ENCODE measurements at places on chromosomes 2 and 18.

- DNase-seq = no peak
Observed at GRCh38 chr2:45273412-45274249, 264.4 kb upstream of the SIX2 start.

GRCh38 chr2:220143336-220143735, 515.9 kb downstream of the SLC4A3 start:
- DNase-seq = no peak

GRCh38 chr18:38930881-38931753, 1365.5 kb upstream of the CELF4 start:
- no peak for DNase-seq

- no peak for DNase-seq
Observed at GRCh38 chr2:240421381-240421780, 14.1 kb upstream of the GPC1 start.

DNA sequence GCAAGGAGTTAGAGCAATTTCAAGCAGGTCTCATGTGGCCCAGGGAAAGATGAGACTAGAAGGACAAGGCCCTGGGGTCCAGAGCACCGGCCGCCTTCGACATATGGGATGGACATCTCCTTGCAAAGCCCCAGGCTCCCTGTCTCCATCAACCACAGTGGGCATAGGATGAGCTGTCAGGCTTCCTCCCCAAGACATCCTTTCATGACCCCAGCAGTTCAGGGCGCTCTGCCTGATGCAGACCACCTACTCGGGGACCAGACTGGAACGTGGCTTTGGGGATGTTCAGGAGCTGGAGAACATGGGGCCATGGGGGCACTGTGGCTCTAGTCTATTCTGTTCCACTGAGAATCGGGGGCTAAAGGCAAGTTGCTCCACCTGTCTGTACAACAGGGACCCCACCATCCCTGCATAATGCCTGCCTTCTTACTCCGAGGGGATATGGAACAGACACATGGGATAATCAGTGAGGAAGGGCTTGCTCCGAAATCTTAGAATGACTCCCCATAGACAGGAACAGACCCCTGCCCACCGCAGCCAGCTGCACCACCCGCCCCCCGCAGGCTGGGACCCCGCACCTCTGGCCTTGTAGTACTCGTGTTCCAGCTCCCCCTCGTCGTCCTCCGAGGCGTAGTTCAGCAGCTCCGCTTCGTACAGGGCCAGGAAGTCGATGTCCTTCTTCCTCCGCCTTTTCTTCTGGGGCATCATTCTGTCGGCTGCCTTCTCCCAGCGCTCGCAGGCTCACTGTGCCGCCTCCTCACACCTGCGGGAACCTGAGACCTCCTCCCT, 500 bp downstream of the LOXHD1 start:
- no peak for DNase-seq

DNA sequence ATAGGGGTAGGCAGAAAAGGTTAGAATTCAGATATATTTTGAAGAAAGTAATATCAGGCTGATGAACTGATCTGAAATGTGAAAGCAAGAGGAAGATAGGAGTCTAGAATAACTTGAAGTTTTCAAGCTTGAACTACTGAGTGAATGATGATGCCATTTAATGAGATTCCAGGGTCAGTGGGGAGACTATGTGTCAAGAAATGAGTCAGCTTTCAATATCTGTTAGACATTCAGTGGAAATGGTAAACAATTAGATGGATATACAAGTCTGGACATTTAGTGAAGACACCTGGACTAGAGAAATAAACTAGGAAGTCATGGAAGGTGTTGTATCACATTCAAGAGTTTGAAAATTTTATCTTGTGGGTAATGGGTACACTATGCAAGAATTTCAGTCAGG, 326.9 kb downstream of the FSIP2 start:
- DNase-seq = no peak

- DNase-seq = no peak
Observed at GRCh38 chr2:227134591-227134990, 29.4 kb downstream of the COL4A4 start.

GRCh38 chr18:54679318-54680149, 88.5 kb downstream of the DYNAP start:
- DNase-seq = peak; percentile 52

- DNase-seq = no peak
Observed at GRCh38 chr2:170778900-170779299, 8.7 kb downstream of the ERICH2 start.

DNA sequence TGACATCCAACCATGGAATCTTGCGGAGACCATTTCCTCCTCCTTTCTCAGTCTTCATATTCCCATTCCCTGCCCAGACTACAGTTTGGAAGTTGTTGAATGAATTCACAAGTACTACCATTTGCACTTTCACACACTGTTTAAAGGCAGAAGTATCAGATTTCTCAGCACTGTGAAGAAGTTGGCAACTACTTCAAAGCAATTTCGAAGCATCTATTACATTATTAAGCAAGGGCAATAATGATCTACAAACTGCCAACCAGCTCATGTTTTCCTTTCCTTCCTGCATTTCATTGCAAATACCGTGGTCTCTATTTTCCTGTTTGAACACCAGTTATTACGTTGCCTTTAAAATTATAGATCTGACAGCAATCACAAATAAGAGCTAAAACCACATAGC, 105.5 kb downstream of the IRS1 start:
- DNase-seq = no peak

- DNase-seq = no peak
Observed at GRCh38 chr2:191311627-191312026, 66.4 kb downstream of the MYO1B start.

DNA sequence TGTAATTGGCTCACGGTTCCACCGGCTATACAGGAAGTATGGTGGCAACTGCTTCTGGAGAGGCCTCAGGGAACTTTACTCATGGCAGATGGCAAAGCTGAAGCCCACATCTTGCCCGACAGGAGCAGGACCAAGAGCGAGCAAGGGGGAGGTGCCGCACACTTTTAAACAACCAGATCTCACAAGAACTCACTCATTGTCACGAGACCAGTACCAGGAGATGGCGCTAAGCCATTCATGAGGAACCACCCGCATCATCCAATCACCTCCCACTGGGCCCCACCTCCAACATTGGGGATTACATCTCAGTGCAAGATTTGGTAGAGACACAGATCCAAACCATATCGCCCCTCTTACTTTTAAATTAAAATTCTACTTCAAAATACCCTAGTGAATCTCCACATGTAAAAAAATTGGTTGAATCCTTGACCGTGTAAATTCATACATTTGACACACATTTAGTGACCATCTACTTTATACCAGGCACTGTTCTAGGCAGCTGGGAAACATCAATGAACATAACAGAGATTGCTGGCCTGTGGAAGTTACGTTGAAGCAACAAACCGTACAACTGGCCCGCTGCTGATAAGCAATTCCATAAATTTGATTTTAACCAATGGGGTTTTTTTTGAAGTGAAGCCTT, 87.6 kb downstream of the ALPK2 start:
- no peak for DNase-seq

DNA sequence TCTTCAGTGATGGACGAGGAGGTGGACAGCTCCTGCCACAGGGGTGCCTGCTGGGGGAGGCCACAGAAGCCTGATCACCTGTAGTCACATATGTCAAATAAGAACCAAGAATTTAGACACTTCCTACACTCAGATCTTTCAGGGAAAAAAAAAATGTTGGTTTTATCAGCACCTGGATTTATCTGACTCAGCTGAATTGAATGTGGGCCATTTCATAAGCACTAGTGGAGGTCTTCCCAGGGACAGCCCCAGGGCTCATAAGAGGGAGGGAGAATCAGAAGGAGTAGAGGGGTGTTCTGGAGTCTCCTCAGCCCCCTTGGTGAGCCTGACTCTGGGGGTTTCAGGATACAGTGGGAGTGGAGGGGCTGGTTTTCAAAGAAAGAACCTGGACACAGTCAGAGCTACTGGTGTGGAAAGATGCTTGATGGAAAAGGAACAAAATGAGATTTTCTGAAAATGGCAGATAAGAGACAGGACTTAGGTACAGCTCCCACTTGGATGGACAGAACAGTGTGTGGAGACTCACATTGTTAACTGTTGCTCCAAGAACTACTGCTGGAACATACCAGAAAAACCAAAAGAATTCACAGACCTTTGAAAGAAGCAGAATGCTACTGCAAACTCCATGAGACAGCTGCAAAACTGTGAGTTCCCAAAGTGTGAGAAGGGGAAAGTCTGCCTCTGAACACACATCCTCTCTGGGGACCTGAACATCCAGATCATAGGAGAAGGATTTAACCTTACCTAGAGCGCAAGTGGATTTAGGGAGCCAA, 45.4 kb downstream of the LCT start:
- DNase-seq = no peak

- DNase-seq = no peak
Observed at GRCh38 chr2:124025891-124026434, 876 bp downstream of the CNTNAP5 start.

- DNase-seq = no peak
Observed at GRCh38 chr2:101983928-101984327, 7.8 kb upstream of the IL1R2 start.

GRCh38 chr18:3605486-3605952, 155.5 kb downstream of the TGIF1 start:
- DNase-seq = no peak

GRCh38 chr18:59144483-59144882, 4.8 kb downstream of the SEC11C start:
- DNase-seq = no peak

GRCh38 chr2:76861708-76862107, 660.5 kb downstream of the LRRTM4 start:
- DNase-seq = no peak

- DNase-seq = no peak
Observed at GRCh38 chr2:58137856-58138255, 91.2 kb downstream of the VRK2 start.

DNA sequence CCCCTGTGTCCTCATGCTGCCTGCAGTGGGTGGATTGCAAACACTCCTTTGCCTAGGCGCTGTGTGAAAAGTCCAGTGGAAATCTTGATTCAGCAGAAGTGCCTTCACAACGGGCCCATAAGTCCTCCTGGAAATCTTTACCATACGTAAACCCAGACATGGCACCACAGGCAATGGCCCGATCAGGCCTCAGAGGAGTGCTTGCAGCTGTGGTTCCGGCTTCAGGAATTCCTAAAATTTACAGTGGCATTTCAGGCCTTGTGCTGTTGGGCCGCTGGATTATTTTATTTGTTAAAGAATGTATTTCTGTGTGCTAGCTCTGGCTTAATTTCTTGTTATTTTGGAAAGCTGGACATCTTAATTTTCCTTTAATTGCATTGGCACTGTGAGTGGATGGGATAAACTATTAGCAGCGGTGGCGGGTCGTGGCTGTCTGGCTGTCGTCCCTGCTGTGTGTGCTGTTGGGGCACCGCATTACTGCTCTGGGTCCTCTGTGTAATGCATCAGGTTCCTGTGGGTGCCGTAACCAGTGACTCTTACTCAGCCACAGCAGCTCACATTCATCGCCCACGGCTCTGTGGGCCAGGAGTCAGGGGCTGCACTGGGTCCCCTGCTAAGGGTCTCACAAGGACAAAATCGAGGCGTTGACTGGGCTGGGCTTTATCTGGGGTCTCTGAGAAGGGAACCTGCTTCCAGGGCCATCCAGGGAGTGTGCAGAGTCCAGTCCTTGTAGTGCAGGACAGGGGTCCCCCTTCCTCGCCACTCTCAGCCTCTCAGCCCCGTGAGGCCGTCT, 73.1 kb downstream of the RTP5 start:
- DNase-seq = no peak

DNA sequence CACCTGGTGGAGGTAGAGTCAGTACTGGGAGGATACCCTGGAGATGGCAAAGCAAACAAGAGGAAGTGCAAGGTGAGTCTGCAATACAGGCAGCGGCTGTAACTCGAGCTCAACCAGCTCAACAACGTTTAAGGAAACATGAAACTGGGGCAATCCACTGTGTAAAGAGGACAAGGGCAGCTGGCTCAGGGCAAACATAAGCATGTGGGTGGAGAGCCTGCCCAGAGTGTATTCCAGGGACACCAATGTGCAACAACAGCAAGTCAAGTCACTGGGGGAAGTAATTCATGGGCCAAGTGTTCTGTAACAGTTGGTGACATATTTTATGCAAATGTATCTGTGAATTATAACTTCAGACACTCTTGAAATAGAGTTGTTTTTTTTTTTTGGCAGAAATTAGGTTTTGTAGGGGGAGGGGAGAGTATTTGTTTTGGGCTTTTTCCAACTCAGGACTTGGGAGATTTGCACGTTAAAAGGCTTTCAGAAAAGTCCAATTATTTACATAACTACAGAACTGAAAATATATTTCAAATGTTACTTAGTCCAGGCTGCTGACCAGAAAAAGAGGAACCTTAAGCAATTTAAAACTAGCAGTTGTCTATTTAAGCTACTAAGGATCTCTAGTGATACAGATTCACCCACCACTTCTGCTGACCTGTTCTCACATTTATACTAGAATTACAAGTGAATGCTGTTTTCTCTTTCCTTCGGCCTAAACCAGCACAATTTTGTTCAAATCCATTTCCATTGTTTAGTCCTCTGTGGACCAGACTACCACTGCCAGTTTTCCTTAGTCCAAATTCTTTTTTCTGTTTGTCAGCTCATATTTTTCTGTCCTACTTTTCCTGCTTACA, 18.6 kb downstream of the NRXN1 start:
- DNase-seq = no peak

Measured in GM13977 (cell line).